ENCODE measurements at places on chromosomes 4 and X. TPM values are rescaled to one million over a fixed set of nuclear protein-coding genes. Genes with fewer than 3 reads are reported as not detected.

GRCh38 chr4:112485930-112486329 is 30.1 kb downstream of the NEUROG2 start:
- DNase-seq, result no peak

- DNase-seq, result no peak
These were observed 137.4 kb upstream of the MAMLD1 start for GRCh38 chrX:150225756-150226155.

DNA sequence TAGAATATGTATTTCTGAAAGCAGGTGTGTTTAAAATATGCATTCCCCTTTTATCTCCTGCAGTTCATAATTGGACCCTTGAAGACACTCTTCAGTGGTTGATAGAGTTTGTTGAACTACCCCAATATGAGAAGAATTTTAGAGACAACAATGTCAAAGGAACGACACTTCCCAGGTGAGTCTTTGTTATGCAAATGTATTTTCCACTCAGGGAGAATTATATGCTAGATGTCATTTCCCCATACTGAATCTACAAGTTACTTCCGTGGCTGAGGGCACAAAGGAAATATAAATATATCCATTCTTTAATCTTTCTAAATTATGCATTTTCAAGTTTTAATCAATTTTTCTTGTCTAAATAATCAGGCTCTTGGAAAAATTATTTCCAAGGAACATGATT is 134.7 kb downstream of the STIM2 start:
- DNase-seq, result no peak

DNA sequence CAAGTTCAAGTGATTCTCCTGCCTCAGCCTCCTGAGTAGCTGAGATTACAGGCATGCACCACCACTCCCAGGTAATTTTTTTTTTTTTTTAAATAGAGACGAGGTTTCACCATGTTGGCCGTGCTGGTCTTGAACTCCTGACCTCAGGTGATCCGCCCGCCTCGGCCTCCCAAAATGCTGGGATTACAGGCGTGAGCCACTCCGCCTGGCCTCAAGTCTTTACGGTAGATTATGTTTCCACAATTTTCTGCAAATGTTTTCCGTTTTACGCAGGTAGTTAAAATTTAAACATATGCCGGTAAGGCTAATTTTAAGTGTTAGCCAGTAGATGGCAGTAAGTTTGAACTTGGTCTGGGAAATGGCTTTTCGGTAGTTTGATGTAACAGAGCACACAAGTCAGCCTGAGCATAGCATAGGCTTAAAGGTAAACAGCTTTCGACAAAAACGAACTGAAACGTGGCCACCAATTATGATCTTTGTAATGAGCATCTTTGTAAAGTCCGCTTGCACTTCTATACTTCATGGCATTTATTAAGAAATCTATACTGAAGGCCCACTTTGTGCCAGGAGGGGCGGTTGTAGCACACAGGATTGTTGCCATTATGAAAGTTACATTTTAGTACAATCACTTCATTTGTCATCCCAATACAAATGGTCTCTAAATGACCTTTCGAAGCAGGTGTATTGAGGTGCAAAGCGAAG is 31.1 kb downstream of the CCKAR start:
- DNase-seq, result peak; percentile 54

DNA sequence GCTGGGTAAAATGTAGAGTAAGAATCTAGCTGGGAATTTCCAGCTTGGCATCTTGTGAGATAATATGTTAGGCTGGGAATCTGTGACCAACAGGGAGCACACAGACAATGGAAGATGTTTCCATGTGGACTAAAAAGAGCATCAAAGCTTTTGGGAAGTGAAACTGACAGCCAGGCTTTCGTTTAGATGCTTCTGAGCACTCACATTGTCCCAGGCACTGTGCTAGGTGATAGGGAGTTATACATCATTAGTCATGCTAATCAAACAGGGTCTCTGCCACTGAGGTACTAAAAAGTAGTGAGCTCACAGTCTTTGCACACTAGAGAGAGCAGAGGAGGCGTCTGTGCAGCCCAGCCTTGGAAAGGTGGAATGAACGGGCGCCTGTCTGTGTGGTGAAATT is 101.9 kb upstream of the SCOC start:
- DNase-seq, result no peak

- no peak for DNase-seq
These were observed 410 bp downstream of the GNL3L start for GRCh38 chrX:54530357-54530900.

DNA sequence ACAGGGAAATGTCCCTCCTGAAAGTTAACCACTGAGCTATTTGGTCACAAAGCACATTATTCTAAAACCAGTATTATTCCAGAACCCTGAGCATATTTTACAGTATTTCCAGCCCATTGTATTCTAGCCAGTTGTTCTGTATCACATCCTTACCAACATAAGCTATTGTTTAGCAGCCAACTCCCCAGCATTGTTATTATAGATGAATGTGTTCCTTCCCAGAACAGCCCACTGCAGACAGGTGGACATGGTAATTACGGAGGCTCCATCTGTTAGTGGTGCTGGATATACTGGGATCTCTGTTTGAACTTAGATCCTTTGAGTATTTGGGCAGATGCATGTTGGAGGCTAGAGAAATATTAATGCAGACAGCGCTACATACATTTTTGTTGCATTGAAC is 126.1 kb downstream of the MGST2 start:
- no peak for DNase-seq

DNA sequence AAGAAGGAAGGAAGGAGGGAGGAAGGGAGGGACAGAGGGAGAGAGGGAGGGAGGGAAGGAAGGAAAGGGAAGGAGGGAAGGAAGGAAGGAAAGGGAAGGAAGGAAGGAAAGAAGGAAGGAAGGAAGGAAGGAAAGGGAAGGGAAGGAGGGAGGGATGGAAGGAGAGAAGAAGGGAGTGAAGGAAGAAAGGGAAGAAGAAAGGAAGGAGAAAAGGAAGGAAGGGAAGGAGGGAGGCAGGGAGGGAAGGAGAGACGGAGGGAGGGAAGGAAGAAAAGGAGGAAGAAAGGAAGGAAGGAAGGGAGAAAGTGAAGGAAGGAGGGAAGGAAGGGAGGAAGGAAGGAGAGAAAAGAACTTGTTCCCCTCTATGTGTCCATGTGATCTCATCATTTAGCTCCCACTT is 465.0 kb downstream of the KCTD8 start:
- no peak for DNase-seq

DNA sequence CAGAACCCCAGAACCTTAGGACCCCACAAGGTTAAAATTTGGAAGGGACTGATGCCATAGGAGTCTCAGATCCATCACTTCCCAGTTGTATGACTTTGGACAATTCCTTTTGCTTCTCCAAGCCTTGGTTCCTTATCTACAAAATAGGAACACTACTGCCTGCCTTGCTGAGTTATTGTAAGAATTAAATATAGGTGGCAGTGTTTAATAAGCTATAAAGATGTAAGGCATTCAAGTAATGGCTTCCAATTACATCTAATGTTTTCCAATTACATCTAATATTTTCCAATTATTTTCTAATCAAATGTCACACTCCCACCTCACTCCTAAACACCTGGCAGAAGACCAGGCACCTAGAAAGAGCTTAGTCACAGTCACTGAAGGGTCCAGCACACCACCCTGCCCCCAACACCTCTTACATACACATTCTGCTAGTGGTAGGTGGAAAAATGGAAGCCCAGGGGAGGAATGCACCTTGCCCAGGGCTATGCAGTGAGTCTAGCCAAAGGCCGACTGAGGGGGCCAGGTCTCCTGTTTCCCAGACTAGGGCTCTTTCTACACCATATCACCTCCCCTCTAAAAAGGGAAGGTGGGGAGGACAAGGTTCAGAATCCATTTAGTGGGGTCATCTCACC is 24.5 kb upstream of the KDM5C start:
- no peak for DNase-seq

GRCh38 chrX:106401965-106402559 is 209.7 kb upstream of the RADX start:
- no peak for DNase-seq

DNA sequence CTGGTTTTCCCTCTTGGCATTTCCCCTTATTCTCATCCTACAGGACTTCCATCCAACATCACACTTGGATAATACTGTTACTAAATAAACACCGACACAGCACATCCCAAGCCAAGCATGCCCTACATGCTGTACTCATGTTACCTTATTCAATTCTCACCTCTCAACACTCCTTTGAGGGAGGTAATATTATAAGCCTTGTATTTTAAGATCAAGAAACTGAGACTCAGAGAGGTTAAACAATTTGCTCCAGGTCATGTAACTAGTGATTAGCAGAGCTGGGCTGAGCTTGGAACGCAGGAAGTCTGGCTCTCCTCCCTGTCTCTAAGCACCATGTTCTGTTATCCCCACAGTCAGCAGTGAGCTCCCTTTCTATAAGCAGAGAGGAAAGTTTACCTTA is 333.6 kb upstream of the IGFBP7 start:
- DNase-seq, result no peak

- no peak for DNase-seq
These were observed 349.6 kb upstream of the FTHL17 start for GRCh38 chrX:31421441-31421840.

DNA sequence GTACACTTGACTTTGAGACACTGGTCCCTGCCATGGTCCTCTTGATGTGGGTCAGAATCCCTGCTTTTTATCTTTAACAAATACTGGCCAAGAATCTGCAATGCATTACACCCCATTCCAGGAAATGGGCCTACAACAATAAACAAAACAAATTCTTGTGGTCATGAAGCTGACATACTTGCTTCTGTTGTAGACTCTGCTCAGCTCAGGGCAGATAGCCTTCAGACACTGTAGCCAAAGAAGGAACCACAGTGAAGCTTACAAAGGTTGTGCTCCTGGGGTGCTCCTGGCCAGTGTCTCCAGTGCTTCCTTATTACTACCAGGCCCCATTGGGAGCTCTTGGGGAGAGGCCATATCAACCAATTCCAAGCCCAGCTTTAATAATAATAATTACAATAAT is 21.8 kb downstream of the KIAA1210 start:
- no peak for DNase-seq

GAGE12F gene
- polyA plus RNA-seq, result not detected

SPANXB1 gene
- polyA plus RNA-seq, result not detected

RTL5 gene
- polyA plus RNA-seq, result 10.3 TPM

EFNB1 gene
- 51.1 TPM for polyA plus RNA-seq
